Natural killer cell (primary cell): ENCODE measurements at places on chromosomes 7 and 10.

GRCh38 chr10:17235136-17235535 lies 7.1 kb downstream of the VIM start:
- no peak for DNase-seq

- DNase-seq: no peak
Measured at GRCh38 chr10:30630571-30630970, 1.0 kb upstream of the LYZL2 start.

GRCh38 chr7:45099891-45100760 lies 11.4 kb upstream of the NACAD start:
- no peak for DNase-seq

- no peak for DNase-seq
Measured at GRCh38 chr7:116316838-116317628, 106.7 kb downstream of the TES start.

- no peak for DNase-seq
Measured at GRCh38 chr7:82080254-82080927, 310.5 kb upstream of the HGF start.

DNA sequence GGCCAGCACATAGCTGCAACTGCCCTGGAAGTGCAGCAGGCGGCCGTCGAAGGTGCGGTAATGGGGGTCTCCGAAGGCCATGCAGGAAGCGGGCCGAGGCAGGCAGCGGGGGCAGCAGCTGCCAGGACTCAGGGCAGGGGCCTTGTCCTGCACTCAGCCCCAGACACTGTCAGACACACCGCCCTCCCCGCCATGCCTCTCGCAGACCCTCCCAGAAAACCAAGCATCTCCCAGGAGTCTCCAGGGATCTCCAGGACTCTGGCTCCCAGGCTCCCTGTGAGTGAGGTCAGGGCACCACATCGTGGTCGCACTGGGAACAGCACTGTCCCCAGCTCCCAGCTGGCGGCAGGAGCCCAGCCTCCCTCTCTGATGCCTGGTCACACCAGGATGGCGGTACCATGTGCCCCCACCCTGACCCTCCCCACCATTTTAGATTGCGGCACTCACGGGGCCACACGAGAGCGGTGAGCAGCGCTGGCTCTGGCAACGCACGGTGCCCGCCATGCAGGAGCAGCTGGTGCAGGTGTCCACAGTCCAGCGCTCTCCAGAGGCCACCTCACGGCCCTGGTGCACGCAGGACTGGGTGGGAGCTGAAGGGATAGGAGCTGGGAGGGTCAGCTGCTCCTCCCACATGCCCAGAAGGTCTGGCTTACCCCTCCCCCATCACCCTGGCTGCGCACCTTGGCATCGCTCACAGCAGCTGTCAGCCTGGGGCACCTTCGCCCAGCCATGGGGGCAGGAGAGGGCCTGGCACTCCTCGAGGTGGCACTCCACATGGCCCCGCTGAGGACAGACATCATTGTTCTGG lies 17.5 kb downstream of the ATP6V1F start:
- no peak for DNase-seq

DNA sequence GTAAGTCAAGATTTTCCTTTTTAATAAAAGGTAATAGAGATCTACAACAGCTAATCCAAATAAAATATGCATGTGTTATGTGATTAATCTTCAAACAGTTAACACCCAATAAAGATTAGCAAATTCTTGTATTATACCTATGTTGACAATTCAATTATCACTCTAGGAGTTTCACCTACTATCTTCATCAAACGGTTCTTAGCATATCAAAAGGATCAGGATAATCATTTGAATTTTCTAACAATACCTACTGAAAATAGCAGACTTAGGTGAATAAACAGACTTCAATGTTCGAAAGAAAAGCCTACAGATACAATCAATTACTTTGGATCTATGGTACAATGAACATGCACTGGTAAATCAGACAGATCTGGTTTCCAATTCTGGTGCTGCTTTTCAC lies 268.3 kb downstream of the CACNA2D1 start:
- DNase-seq: no peak

GRCh38 chr10:6133331-6134098 lies 44.7 kb downstream of the RBM17 start:
- DNase-seq: no peak

DNA sequence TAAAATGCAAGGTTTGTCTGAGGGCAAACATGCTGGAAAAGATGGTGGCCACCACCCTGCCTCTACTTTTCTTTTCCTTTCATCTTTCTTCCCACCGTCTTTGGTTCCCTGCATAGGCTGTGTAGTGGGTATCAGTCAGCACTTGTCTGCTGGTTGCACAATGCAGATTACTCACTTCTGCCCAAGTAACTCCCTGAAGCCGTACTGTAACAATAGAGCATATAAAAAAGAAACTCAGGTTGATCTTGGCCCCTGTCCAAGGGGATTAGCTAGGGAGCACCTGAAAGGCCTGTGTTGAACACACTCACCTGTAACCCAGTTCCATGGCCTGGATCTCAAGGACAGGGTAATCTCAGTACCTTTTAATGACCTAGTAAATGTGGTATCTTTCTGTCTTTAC lies 533.0 kb upstream of the GALNT17 start:
- no peak for DNase-seq

DNA sequence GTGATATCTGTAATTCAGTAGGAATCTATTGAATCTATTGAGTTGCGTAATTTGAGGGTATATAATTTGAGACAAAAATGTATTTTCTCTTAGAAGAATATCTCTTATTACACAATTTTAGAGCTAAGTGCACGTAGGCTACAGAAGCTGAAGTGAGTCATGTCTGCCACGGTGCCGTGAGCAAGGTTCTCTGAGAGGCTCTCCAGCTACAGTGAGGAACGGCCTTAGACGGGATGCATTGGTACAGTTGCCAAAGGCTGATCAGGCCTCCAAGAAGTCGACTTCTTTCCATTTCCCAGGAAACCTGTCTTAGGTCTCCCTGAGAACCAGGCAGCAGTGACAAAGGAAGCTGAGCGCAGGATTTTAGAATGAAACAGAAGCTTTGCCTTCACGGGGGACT lies 28.6 kb downstream of the TCERG1L start:
- DNase-seq: no peak

GRCh38 chr10:70557086-70557845 lies 45.3 kb downstream of the PRF1 start:
- DNase-seq: no peak

GRCh38 chr7:128357217-128357613 lies 4.3 kb downstream of the PRRT4 start:
- no peak for DNase-seq

- no peak for DNase-seq
Measured at GRCh38 chr10:14683256-14683655, 91.4 kb downstream of the FAM107B start.

- no peak for DNase-seq
Measured at GRCh38 chr7:149794661-149795060, 21.3 kb upstream of the ZNF467 start.

GRCh38 chr7:48053736-48054135 lies 18.4 kb downstream of the C7orf57 start:
- DNase-seq: no peak

DNA sequence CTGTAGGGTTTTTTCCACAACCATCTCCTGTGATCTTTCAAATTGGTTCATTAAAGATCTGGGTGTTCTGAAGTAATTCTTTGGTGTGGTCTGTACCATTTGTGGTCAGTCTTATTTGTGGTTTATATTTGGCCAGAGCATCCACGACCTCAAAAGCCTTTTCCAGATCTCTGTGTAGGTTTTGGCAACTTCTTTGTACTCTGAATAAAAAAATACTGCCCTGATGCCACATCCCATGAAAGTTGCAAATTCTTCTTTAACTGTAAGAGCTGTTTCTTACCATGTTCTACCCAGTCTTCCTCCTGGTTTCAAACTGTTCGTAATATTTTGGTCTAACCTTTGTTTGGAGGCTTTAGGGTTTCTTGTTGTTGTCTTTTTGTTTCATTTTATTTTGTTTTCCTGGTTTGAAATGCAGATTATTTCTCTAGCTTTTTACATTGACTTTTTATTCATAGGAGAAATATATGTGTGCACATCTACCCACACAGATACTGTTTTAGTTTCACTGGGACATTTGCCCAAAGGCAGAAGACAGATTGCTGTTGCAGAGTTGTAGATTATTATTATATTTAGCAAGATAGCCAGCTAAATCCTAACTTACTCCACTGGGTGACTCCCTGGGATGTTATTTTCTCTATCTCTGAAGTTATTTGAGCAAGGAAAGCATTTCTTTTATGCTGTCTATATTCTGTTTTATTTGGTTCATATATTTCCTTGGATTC lies 123.2 kb upstream of the SAMD8 start:
- no peak for DNase-seq

- no peak for DNase-seq
Measured at GRCh38 chr7:17940951-17941431, 697 bp upstream of the SNX13 start.

DNA sequence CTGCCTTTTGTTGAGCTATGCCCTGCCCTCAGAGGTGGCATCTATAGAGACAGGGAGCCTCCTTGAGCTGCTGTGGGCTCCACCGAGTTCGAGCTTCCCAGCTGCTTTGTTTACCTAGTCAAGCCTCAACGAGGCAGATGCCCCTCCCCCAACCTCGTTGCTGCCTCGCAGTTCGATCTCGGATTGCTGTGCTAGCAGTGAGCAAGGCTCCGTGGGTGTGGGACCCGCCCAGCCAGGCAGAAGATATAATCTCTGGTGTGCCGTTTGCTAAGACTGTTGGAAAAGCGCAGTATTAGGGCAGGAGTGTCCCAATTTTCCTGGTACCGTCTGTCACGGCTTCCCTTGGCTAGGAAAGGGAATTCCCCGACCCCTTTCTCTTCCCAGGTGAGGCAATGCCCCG lies 88.4 kb upstream of the CDK6 start:
- no peak for DNase-seq

DNA sequence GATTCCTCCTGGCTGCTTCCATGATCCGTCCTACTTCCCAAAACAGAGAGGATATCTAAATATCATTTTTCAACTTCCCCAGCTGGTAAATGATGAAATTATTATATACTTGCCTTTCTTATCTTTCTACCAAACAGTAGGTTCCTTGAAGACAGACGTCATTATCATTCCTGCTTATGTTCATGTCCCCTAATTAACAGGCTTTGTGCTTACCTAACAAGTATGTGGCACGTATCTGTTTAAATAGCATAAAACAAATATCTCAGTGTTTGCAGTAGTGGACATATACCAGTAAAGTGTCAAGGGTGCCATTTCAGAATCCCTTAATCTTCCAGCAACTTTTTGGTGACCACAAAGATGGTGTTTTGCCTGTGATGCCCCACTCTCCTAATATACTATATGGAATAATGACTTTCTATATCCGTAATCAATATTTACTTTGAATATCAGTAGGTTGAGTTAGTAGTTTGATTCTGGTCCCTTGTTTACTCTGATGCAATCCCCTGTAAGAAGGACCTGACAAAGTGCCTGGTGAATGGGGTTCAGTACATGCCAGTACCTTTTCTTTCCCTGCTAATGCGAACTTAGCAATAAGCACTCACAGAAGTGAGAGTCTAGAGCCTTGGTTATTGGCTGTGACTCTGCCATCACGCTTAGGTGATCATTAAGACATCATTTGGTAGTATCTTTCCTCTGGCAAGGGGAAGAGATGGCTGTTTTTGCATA lies 124.4 kb downstream of the ITIH5 start:
- no peak for DNase-seq

GRCh38 chr10:26903431-26904217 lies 42.9 kb upstream of the ABI1 start:
- no peak for DNase-seq

- DNase-seq: no peak
Measured at GRCh38 chr10:69049566-69049961, 38.3 kb upstream of the SRGN start.
